ENCODE measurements at places on chromosomes 6 and 20.

- DNase-seq, result no peak
These were observed 43.0 kb downstream of the TSPYL4 start for GRCh38 chr6:116210750-116211425.

DNA sequence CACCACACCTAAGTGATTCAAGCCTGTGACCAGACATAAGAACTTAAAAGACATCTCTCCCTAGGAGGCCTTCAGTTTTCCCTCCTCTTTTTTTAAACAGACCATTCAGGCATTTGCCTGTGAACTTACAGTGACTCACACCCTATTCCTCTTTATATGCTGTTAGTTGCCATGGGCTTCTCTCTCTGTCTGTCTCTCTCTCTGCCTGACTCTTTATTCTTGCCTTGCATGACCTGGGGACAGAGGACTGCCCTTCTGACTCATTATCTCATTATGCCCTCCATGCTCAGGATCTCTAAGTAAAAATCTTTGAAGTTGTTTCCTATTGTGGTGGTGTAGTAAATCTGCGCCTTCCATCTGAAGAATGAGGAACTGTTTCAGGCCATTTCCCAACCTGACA lies 442.2 kb upstream of the MAN1A1 start:
- DNase-seq, result no peak

DNA sequence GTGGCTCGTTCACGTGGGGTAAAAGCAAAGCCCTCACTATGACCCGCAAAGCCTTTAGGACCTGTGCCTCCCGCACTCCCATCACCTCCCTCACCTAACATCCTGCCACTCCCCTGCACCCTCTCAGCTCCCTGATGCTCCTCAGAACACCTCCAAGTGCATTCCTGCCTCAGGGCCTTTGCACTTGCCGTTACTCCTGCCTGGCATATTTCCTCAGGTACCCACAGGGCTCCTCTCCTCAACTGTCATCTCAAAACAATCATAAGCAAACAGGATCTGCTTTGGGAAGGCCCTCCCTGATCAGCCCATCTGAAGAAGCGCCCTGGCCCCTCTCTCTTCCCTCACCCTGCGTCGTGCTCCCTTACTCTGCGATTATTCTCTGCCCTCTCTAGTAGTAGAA lies 49.1 kb downstream of the FGD2 start:
- no peak for DNase-seq

DNA sequence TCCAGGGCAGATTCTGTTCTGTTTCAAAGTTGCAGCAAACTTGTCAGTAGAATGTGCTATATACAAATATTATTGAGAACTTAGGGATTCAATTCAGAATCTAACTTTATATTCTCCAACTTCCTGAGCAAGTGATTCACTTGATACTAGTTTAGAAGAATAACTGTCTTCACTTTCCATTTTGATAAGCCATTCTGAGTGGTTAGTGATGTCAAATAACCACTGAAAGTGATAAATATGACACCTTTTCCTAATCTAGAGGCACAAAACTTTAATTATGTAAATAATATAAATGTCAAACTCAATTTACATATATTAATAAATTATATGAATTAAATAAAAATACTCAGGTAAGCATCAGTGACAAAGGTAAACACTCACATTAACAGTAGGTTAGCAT lies 20.5 kb upstream of the SIM1 start:
- DNase-seq, result no peak

DNA sequence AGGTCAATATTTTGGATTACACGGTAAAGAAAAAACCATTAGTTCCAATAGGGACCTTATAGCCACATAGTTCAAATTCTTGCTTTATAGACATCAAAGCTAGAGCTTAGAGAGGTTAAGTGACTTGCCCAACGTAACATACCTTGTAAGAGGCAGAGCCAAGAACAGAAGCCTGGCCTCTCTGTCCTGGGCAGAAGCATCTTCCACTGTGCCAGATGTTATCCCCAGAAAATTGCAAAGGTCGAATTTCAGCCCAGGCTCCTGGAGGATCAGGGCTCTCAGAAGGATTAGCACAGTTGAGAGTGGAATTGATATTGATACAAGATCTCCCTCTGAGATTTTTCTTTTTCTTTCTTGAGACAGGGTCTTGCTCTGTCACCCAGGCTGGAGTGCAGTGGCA lies 6.1 kb downstream of the SMIM28 start:
- DNase-seq, result no peak

All from anterior cingulate cortex (tissue), 58 donors.